ENCODE measurements at places on chromosomes 7 and 10. TPM values are rescaled to one million over a fixed set of nuclear protein-coding genes. Genes with fewer than 3 reads are reported as not detected.

Gene CALML3
- total RNA-seq, result 0.33 TPM

Gene C10orf88
- 16.5 TPM for total RNA-seq

Gene PNLIPRP3
- total RNA-seq, result not detected

Gene BLNK
- total RNA-seq, result 3.8 TPM

Gene TMEM248
- total RNA-seq, result 77.2 TPM

Gene ATG9B
- 1.9 TPM for total RNA-seq

Gene STAG3
- 0.55 TPM for total RNA-seq

Gene FFAR4
- not detected for total RNA-seq

Gene AGAP5
- total RNA-seq, result 8.0 TPM

Gene NPY
- total RNA-seq, result 3.7 TPM

Gene SPDYE11
- total RNA-seq, result not detected

Gene TAF5
- 12.9 TPM for total RNA-seq

Gene CASP7
- 17.9 TPM for total RNA-seq

Gene ANXA8L1
- 4.9 TPM for total RNA-seq

Gene HOXA11
- not detected for total RNA-seq

Gene TNKS2
- total RNA-seq, result 108 TPM

Gene ZCWPW1
- 2.9 TPM for total RNA-seq

Gene SLC26A3
- total RNA-seq, result not detected

Gene ZNF239
- total RNA-seq, result 11.5 TPM

Gene CFAP69
- 29.0 TPM for total RNA-seq

All from camera-type eye (tissue), 1 donor.